CD8-positive, alpha-beta memory T cell (primary cell): ENCODE measurements at places on chromosomes 12 and 14. TPM values are rescaled to one million over a fixed set of nuclear protein-coding genes. Genes with fewer than 3 reads are reported as not detected.

DNA sequence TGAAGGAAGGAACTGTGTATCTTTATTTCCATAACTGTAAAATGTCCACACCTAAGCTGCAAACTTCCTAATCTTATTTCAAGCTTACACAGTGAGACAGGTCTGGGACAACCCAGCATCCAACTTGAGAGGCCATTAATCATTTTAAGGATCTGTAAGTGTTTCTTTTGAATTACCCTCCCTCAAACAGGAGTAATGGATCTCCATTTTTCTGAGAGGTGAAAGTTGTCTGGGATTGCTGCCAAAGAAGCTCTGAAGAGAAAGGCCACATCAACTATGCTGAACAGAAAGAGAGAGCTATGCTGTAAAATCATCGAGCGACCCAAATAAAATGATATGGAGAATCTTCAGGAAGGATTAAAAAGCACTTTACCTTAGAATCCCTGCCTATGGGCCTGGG lies 131.7 kb upstream of the CPNE8 start:
- no peak overlapping the region for H3K4me3 ChIP-seq
- DNase-seq, result no peak
- no peaks in the 10 kb centered on the region for H3K4me1 ChIP-seq
- H3K36me3 ChIP-seq, result no peaks in the 10 kb centered on the region
- no peaks in the 10 kb centered on the region for H3K27me3 ChIP-seq

- H3K27me3 ChIP-seq, result no peaks in the 10 kb centered on the region
- no peaks in the 10 kb centered on the region for H3K36me3 ChIP-seq
- no peak overlapping the region for H3K4me3 ChIP-seq
- no peaks in the 10 kb centered on the region for H3K4me1 ChIP-seq
- no peak for DNase-seq
Measured at GRCh38 chr12:66008985-66009384, 121.6 kb downstream of the LLPH start.

DNA sequence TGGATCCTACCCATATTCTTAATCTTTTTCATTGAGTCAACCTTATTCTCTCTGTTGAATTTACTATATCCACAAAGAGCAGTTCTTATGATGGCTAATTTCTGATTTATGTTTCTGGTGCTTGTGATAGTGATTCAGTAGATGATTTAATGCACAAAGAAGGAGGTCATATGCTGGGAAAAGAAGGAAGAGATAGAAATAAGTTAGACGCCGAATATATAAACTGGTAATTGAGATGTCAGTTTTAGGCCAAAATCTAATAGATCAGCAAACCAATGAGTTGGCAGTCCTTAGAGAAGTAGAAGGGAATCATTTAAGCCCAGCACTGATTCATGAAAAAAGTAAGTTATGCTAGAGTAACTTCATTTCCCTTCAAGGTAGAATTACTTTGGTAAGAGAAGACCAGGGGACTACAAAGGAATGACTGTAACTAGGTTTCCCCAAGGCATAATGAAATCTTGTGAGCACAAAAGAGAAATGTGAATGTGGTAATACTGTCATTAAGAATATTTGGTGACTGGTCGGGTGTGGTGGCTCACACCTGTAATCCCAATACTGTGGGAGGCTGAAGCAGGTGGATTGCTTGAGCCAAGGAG lies 132.4 kb downstream of the TGFB3 start:
- H3K4me1 ChIP-seq, result no peaks in the 10 kb centered on the region
- no peaks in the 10 kb centered on the region for H3K27me3 ChIP-seq
- no peaks in the 10 kb centered on the region for H3K36me3 ChIP-seq
- no peak overlapping the region for H3K27ac ChIP-seq
- no peak overlapping the region for H3K4me3 ChIP-seq

- no peaks in the 10 kb centered on the region for H3K36me3 ChIP-seq
- DNase-seq, result no peak
- H3K27ac ChIP-seq, result no peak overlapping the region
- H3K27me3 ChIP-seq, result no peaks in the 10 kb centered on the region
- no peaks in the 10 kb centered on the region for H3K4me1 ChIP-seq
Measured at GRCh38 chr12:69580074-69580473, 5.2 kb upstream of the CCT2 start.

- H3K27me3 ChIP-seq, result peaks cover 17% of the 10 kb centered on the region
- no peak overlapping the region for H3K4me3 ChIP-seq
- no peak for DNase-seq
- no peaks in the 10 kb centered on the region for H3K4me1 ChIP-seq
- H3K27ac ChIP-seq, result no peak overlapping the region
Measured at GRCh38 chr14:101564819-101565698, 3.8 kb downstream of the DIO3 start.

DNA sequence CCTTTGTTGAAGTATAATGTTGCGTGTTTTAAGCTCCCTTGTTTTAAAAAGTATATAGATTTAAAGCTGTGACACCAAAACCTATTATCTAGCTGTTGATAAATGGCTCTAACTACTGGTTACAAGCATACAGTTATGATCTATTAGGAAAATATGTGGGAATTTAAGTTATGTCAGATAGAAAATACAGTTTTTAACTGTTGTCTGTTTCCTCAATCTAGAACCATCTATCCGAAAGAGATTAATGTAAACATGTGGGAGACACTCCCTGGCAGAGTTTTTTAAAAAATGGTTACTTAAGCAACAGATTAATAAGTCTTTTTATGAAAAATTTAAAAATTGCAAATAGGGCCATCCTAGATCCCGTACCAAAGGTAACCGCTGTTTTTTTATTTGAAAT lies 8.2 kb downstream of the RPL36AL start:
- H3K27me3 ChIP-seq, result no peaks in the 10 kb centered on the region
- DNase-seq, result no peak
- H3K4me1 ChIP-seq, result no peaks in the 10 kb centered on the region
- no peak overlapping the region for H3K27ac ChIP-seq
- H3K4me3 ChIP-seq, result no peak overlapping the region

GRCh38 chr12:93079271-93079670 lies 150.2 kb upstream of the EEA1 start:
- no peaks in the 10 kb centered on the region for H3K27me3 ChIP-seq
- no peaks in the 10 kb centered on the region for H3K4me1 ChIP-seq
- H3K36me3 ChIP-seq, result no peaks in the 10 kb centered on the region
- no peak overlapping the region for H3K27ac ChIP-seq
- DNase-seq, result no peak
- no peak overlapping the region for H3K4me3 ChIP-seq

- H3K4me1 ChIP-seq, result no peaks in the 10 kb centered on the region
- H3K27ac ChIP-seq, result no peak overlapping the region
- DNase-seq, result no peak
- H3K36me3 ChIP-seq, result no peaks in the 10 kb centered on the region
Measured at GRCh38 chr14:105136401-105137322, 31.9 kb downstream of the JAG2 start.

- peaks cover 3% of the 10 kb centered on the region for H3K27me3 ChIP-seq
- H3K4me1 ChIP-seq, result peaks cover 10% of the 10 kb centered on the region
- no peak overlapping the region for H3K27ac ChIP-seq
- H3K36me3 ChIP-seq, result no peaks in the 10 kb centered on the region
Measured at GRCh38 chr12:51592034-51592705, 1.1 kb downstream of the SCN8A start.

DNA sequence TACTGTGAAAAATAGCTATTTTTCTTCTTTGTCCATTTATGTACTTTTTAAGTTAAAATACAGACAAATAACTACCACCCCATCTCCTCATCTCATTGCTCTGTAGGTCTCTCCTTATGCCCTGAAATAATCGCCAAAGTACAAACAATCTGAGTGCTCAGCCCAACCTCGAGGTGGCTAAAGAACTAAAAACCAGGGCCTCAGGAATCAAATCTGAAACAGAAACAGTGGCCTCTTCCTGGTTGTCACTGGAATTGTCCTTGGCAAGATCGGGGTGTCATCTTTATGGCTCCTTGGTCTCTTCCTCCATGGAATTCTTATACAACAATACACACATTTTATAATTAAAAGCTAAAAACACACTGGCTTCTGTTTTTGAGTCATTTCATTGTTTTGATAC lies 182.4 kb downstream of the ASCL1 start:
- no peaks in the 10 kb centered on the region for H3K36me3 ChIP-seq
- H3K27ac ChIP-seq, result no peak overlapping the region
- H3K27me3 ChIP-seq, result no peaks in the 10 kb centered on the region
- no peak overlapping the region for H3K4me3 ChIP-seq
- DNase-seq, result no peak

- H3K4me3 ChIP-seq, result no peak overlapping the region
- no peak overlapping the region for H3K27ac ChIP-seq
- no peaks in the 10 kb centered on the region for H3K36me3 ChIP-seq
- DNase-seq, result no peak
- no peaks in the 10 kb centered on the region for H3K27me3 ChIP-seq
Measured at GRCh38 chr14:90140956-90141316, 79.1 kb downstream of the KCNK13 start.

- H3K27me3 ChIP-seq, result no peaks in the 10 kb centered on the region
- no peak overlapping the region for H3K27ac ChIP-seq
- H3K4me1 ChIP-seq, result no peaks in the 10 kb centered on the region
- no peaks in the 10 kb centered on the region for H3K36me3 ChIP-seq
- no peak for DNase-seq
Measured at GRCh38 chr12:105860561-105861207, 278.1 kb downstream of the NUAK1 start.

DNA sequence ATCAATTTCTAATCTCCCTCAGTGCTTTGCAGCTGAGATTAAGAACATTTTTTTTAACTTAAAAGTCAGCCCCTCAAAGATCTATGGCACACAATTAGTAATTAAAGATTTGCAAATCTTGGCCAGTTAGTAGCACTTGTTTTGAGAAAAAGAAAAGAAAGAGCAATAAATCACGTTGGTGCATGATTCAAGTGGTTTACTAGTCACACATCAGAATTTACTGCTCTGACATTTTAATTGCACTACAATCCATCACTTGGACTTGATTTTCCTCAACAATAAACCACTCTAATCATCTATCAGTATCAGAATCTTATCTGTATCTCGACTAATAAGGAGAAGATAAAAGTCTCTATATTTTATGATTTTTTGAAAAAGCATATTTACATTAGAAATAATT lies 154.3 kb downstream of the HELB start:
- no peak overlapping the region for H3K27ac ChIP-seq
- no peaks in the 10 kb centered on the region for H3K36me3 ChIP-seq
- H3K4me3 ChIP-seq, result no peak overlapping the region

GRCh38 chr12:58372298-58372697 lies 430.9 kb downstream of the ATP23 start:
- no peak for DNase-seq
- H3K4me3 ChIP-seq, result no peak overlapping the region
- no peaks in the 10 kb centered on the region for H3K36me3 ChIP-seq
- H3K27me3 ChIP-seq, result no peaks in the 10 kb centered on the region
- H3K4me1 ChIP-seq, result no peaks in the 10 kb centered on the region

GRCh38 chr12:123457980-123458779 lies at the start of gene SNRNP35:
TSS of gene SNRNP35 (plus strand) at chr12:123458139. CDS start at chr12:123465541, 7,402 bp downstream.
- peak within 1 kb of the TSS; percentile 98 for H3K4me3 ChIP-seq
- H3K36me3 ChIP-seq, result no peaks in the 10 kb centered on the region
- H3K4me1 ChIP-seq, result peaks cover 16% of the 10 kb centered on the region
- no peaks in the 10 kb centered on the region for H3K27me3 ChIP-seq

DNA sequence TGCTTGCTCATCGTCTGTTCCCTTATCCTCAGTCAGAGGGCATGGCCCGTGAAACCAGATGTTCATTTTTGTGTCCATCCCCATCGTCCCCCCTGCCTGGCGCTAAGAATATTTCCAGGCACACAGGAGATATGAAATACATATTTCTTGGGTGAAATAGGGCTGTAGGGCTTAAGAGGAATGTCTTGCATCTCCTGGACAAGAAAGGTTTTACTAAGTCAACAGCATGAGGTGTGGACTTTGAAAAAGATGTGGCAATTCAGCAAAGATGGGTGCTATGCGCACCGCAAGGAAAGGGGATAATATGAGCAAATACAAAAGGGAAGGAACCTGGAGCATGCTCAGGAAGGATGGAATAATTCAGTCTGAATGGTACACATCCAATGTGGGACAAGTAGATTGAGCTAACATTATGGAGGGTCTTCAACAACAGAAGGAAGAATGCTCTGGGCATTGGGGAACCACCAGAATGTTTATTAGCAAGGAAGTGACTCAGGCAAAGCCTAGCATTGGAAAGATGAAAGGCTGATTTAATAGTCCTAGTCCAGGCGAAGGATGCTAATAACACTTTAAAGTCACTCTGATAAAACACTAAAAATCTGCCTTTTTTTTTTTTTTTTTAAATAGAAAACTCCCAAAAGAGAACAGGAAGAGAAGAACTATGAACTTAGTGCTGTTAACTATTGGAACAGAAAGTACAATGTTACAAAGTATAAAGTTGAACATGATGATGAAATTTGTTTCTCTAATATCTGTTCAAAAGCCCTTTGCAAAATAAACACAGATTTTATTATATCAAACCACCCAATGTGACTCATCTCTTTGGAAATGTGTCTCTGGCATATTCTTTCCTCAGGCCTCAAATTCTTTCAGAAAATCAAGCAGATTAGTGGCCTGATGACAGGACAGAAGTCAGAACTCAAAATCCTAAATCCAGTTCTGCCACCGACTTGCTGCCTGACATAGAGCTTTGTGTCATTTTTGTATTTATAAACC lies 449.5 kb downstream of the BCAT1 start:
- no peaks in the 10 kb centered on the region for H3K4me1 ChIP-seq
- H3K27ac ChIP-seq, result no peak overlapping the region
- no peak for DNase-seq
- no peak overlapping the region for H3K4me3 ChIP-seq
- H3K27me3 ChIP-seq, result no peaks in the 10 kb centered on the region

DNA sequence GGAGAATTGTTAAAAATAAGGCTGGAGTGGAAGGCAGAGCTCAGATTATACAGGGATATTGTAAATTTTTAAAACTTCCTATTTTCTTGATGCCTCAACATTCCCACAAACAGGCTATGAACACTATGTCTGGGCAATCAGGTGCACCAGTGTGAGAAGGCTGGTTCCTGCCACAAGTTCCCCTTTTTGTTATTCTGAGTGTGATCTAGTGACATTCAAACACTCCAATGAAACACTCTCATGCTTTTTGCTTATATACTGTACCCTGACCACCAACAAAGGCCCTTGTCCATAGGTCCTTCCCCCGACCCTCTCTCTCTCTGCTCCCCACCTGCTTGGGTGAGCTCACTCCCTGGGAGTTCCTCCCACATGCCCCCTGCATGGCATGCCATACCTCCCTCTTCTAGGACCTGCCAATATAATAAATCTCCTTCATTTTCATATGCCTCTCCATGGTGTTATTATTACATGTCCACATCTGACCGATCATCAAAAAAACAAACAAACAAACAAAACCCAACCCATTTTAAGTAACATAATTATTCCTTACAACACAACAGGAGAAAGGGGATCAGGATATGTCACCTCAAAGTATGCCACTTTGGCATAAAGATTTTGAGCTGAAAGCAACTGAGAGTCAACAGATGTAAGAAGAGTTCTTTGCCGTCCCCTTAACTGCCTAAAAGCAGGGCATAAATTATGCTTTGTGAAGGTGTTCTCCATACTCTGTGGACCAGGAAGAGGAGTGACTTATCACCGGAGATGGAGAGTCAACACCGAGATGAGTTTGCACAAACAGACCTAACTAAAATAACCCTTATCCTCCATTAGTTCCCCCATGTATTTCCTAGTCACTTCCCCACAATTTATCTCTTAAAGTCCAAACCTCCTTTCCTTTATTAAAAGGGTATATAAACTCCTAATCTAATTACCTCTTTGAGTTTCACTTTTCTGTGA lies 42.5 kb upstream of the CATSPERB start:
- no peaks in the 10 kb centered on the region for H3K36me3 ChIP-seq
- H3K4me3 ChIP-seq, result no peak overlapping the region
- H3K4me1 ChIP-seq, result peaks cover 8% of the 10 kb centered on the region
- no peaks in the 10 kb centered on the region for H3K27me3 ChIP-seq
- no peak for DNase-seq

The PAWR gene
- 2.9 TPM for polyA plus RNA-seq

The HPD gene
- not detected for polyA plus RNA-seq

The GLTP gene
- 67.4 TPM for polyA plus RNA-seq

The ADGRD1 gene
- not detected for polyA plus RNA-seq

The OAS2 gene
- 50.9 TPM for polyA plus RNA-seq

The EXOC3L4 gene
- not detected for polyA plus RNA-seq

The TMEM179 gene
- not detected for polyA plus RNA-seq

The RTL1 gene
- polyA plus RNA-seq, result not detected

The ST8SIA1 gene
- 4.5 TPM for polyA plus RNA-seq
